ENCODE measurements at places on chromosomes 12 and 14.
A peak's percentile ranks its signal among the peaks of the same experiment; 100 is the strongest.

DNA sequence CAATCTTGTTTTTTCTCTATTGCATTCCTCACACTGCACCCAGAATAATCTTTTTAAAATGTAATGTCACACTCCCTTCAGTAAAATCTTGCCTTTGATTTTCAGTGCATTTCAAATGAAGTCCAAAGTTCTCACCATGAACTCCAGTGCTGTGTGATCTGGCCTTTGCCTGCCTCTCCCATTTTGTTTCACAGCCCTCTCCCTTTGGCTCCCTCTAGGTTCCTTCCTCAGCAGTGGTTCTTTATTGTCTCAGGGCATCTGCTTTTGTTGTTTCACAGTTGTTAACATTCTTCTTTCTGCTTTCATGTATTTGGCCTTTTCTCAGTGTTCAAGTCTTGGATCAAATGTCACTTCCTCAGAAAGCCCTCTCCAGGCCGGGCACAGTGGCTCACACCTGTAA lies 84.5 kb upstream of the AMN1 start:
- DNase-seq = no peak

DNA sequence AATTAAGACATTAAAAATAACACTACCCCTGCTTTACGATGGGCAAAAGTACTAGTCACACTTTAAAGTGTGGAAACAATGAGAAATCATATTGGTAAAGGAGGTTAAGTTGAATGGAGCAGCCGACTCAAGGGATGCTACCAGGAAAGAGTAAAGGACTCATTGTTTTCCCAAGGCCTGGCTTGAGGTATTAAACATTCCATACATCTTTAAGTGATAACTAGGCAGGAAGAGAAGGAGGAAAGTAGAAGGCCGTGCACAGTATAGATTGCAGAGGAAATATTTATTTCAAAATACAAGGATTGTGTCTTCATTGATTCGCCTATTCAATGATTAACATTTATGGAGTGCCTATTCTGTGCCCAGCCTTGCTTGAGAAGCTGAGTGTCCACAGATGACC lies 20.6 kb upstream of the YARS2 start:
- no peak for DNase-seq

DNA sequence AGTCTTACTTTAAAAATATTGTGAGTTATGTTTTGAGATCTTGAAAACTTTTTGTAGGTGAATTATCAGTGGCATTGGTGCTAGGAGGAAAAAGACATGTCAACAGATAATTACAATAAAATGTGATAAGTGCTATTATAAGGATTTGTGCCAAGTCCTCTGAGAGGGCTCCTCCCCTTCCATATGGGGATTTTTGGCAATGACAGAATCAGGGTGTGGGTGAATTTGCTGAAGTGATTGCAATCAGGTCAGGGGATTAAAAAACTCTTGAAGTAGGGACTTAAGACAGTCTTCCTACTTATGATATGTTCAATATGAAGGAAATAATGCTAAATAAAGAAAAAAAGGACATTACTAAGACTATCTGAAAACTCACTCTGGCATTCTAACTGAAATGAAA lies 122.5 kb downstream of the SLC15A5 start:
- no peak for DNase-seq

GRCh38 chr14:22554498-22555383 lies 34.3 kb downstream of the DAD1 start:
- no peak for DNase-seq

DNA sequence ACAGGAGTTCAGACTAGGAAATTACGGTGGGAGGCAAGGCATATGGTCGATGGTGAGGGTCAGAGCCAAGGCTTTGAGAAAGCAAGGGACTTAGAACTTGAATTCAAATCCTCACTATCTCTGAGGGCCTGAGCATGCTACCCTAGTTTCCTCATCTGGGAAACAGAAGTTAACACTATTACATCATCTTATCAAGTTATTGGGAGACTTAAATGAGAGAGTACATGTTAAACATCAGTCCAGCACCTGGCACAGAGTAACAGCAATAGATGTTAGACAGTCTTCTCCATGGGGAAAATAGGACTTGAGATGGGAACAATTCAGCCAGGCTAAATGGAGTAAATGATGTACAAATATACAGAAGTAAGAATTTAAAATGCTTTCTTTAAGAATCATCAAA lies 38.5 kb downstream of the SLC38A1 start:
- DNase-seq = peak; percentile 17

- DNase-seq = no peak
These were observed 160.6 kb downstream of the ADGRD1 start for GRCh38 chr12:131114271-131114670.

- DNase-seq = no peak
These were observed 668 bp downstream of the MRPS35 start for GRCh38 chr12:27711317-27711682.

DNA sequence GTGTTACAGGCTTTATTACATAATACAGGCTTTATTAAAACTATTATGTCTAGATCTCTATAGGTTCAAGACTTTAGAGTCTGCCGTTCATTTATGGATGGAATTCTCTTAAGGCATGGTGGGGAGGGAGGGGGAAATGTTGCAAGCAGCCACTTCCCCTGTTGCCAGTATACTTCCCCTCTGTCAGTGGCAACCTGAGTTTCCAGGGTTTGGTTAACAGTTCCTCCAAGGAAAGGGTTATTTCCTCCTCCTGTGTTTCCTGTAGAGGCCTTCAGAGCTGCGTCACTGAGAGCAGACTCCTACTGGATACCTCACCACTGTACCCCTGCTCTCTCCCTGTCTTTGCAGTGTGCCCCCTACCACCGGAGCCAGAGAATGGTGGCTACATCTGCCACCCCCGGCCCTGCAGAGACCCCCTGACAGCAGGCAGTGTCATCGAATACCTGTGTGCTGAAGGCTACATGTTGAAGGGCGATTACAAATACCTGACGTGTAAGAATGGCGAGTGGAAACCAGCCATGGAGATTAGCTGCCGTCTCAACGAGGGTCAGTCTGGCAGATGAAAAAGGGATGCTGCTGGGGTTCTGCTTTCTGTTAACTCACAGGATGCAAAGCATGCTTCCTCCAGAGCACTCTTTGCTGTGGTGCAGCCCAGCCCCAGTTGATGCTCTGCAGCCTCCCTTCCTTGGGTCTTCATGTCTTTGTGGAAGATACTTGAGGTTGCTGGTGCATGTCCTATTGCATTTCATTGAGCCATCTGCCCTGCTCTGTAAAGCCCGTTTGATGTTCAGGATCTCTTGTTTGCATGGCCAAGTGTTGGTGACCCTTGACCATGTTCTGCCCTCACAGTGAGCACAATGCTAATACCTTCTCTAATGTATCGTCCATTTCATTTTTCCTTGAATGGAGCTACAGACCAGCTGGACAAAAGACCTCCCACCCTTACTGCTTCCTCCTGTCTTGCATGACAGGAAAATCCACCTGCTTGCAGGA lies 63.6 kb upstream of the SRSF5 start:
- peak; percentile 75 for DNase-seq
